A549 treated with Mapracorat at 1 μM for 4 hours (cell line): ENCODE measurements at places on chromosomes 5 and 9. TPM values are rescaled to one million over a fixed set of nuclear protein-coding genes. Genes with fewer than 3 reads are reported as not detected.

Gene TMC1
- 0.03 to 0.10 TPM in 2 of 5 replicates, not detected in the others for total RNA-seq

Gene ENC1
- total RNA-seq = 5.0 to 6.3 TPM (median 5.9 TPM) in 5 replicates

Gene GMCL2
- not detected in 5 replicates for total RNA-seq

Gene ZDHHC12
- 60.7 to 93.3 TPM (median 90.8 TPM) in 5 replicates for total RNA-seq

Gene PRDM9
- not detected in 5 replicates for total RNA-seq

Gene TMEM215
- 0.04 TPM in 1 of 5 replicates, not detected in the others for total RNA-seq

Gene ROPN1L
- total RNA-seq = 1.1 to 2.9 TPM (median 2.6 TPM) in 5 replicates

Gene KIF24
- 2.7 to 3.7 TPM (median 3.4 TPM) in 5 replicates for total RNA-seq

Gene MAP1B
- 34.2 to 44.3 TPM (median 42.4 TPM) in 5 replicates for total RNA-seq

Gene FOXD4L3
- total RNA-seq = 0.08 to 0.16 TPM (median 0.10 TPM) in 3 of 5 replicates, not detected in the others

Gene PCDHA7
- 0.09 to 0.15 TPM (median 0.12 TPM) in 4 of 5 replicates, not detected in the other for total RNA-seq

Gene SLC6A7
- 0.05 TPM in 1 of 5 replicates, not detected in the others for total RNA-seq

Gene N4BP3
- 0.74 to 1.3 TPM (median 1.0 TPM) in 5 replicates for total RNA-seq

Gene UBE2QL1
- 0.72 to 1.2 TPM (median 0.87 TPM) in 5 replicates for total RNA-seq

Gene GPBP1
- total RNA-seq = 36.1 to 50.2 TPM (median 38.8 TPM) in 5 replicates

Gene MARCOL
- total RNA-seq = not detected in 5 replicates

Gene KLF4
- 26.0 to 30.2 TPM (median 28.8 TPM) in 5 replicates for total RNA-seq

Gene GRM6
- not detected in 5 replicates for total RNA-seq
